ENCODE measurements at places on chromosomes 7 and 10.

DNA sequence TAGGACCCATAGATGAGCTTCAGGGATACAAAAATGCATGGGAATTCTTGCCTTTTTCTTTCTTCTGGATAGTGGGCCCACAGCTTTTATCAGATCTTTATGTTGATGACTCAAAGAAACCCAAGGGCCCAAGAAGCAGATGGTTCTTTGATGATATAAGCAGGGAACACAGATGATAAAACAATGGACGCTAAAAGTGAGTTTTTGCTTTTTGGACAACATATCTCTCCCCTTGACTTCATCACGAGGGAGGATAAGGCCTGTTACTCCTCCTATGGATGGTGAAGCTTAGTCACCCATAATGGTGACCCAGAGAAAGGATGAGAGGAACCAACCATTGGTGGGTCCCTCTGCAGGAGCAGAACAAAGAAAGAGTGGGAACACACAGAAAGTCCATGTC is 6.5 kb upstream of the OGA start:
- DNase-seq = no peak

DNA sequence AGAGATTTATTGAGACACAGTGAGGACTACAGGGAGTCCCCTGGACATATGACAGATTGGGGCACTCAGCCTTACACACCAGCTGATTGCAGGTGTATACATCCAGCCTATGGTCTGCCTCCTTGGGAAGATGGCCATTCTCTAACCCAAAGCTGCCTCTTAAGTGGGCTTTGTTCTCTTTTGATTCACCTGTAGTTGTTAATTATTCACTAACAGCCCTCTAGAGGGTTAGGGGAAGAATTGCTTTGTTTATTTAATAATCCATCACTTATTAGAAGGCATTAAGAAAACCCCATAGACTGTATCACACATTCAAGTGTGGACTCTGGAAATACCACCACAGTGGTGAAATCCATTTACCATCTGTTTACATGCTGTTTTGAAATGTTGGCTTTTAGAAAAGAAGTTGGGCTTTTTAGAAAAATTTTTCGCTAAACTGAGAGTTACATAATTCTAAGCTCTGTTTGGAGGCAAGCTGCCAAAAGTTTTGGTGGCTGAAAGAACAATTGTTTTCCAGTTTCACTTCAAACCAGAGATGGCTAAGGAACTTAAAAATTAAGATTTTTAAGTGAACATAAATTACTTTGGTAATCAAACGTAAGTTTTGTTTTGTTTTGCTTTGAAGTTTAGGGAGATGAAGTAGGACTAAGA is 379.1 kb downstream of the ADRA2A start:
- no peak for DNase-seq

DNA sequence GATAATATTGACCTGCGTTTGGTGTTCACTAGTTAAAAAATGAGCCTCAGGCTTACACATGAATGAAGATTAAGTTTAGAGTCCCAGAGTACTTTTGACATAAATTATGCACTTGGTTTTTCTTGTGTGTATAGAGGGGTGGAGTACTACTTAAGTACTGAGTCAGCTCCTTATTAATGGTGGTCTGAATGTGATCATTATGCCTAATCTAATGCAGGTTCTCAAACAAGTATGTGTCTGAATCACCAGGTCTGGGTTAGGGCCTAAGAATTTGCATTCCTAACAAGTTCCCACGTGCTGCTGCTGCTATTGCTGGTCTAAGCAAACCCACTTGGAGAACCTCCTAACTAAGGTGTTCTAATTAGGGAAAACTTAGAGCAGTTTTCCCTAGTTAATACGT is 30.7 kb upstream of the STOX1 start:
- no peak for DNase-seq

GRCh38 chr7:78329001-78329655 is 530.6 kb downstream of the PHTF2 start:
- DNase-seq = no peak

- DNase-seq = no peak
Measured at GRCh38 chr7:43569424-43569823, 13.5 kb upstream of the STK17A start.

GRCh38 chr7:73612598-73613269 is 11.6 kb downstream of the MLXIPL start:
- no peak for DNase-seq
